KBM-7 (cell line): ENCODE measurements at places on chromosomes 4 and X.
A peak's percentile ranks its signal among the peaks of the same experiment; 100 is the strongest.

- peak; percentile 51 for DNase-seq
These were observed 165.9 kb upstream of the HHIP start for GRCh38 chr4:144480068-144480467.

DNA sequence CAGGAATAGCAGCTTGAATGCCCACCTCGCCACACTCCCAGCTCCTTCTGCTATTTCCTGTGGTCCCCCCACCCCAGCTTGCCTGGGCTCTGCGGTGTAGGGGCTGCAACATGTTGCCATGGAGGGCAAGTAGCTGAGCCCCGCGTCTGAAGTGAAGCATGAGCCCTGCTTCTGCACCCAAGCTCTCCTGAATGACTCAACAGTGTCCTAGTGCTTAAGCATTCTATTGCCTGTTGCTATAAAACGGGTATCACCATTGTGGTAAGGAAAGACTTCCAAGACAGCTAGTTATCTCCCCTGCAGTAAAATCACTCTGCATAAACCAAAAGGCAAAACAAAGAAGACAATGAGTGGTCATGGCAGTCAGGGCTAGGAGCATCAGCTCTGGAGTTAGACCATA is 31.4 kb upstream of the SPATA4 start:
- DNase-seq, result no peak

DNA sequence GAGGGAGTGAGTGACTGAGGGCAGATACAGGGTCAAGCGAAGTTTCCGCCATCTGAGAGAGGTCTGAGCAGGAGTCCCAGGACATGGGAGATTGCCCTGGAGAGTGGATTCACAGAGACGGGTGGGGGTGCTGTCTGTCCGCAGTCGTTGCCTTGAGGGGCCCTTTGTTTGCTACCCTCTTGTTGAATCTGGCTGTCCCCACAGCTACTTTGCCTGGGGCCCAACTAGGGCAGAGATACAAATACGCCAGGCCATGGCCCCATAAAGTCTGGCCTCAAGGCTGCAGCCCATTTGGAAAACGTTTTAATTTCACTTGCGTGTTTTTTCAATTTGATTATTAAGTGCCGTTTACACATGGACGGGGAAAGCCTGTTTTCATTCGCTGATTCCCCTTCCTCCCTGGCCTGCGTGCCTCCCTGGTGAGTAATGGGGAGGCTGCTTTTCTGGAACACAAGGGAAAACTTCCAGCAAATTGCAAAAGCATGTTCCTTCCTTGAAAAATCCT is 134.4 kb downstream of the SMIM20 start:
- DNase-seq, result no peak

GRCh38 chrX:734362-734761 is 103.8 kb downstream of the SHOX start:
- no peak for DNase-seq

- no peak for DNase-seq
These were observed 297.7 kb upstream of the DIAPH2 start for GRCh38 chrX:96386981-96387380.

- no peak for DNase-seq
These were observed 77.8 kb upstream of the HELT start for GRCh38 chr4:184940500-184940899.

DNA sequence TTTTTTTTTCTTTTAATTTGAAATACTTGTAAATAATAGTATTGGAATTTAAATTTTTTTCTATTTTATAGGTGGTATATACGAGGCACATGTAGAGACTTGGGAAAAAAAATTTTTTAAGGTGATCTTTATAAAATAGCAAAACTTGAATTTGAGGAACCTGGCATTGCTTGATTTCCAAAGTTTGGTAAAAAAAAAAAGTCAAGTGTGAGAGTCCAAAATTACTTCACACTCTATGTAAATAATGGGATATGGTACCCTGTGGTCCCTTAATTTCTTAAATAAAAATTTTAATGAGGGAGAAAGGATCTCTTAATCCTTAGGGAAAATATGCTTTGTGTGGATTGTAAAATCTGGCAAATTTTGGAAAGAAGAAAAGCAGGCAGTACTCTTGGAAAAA is 19.0 kb downstream of the SPRY1 start:
- DNase-seq, result no peak

- DNase-seq, result no peak
These were observed 158.1 kb downstream of the FHIP1A start for GRCh38 chr4:151567056-151567455.

- no peak for DNase-seq
These were observed 507.0 kb downstream of the PPARGC1A start for GRCh38 chr4:23382879-23383278.

DNA sequence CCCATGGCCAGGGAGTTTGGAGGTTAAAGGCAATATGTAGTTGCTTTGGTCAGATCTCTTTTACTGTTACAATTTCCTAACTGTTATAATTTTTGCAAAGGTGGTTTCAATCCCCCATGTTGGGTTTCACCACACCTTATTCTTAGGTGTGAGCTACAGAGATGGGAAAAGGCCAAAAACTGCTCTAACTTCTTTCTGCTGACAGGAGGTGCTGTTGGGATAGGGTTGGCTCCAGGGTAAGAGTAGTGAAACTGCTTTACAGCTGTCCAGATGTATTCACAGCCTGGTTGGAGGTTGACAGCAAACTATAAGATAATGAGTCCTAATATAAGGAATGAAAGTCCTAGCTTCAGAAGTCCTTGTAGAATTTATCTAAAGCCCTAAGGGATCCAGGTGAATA is 181.3 kb upstream of the TEX13D start:
- DNase-seq, result no peak

GRCh38 chrX:386768-387575 is at the start of gene PPP2R3B:
Gene PPP2R3B, minus strand, starts transcription at chrX:386907. Its CDS starts 216 bp downstream, at chrX:386691.
- peak; percentile 100 for DNase-seq

- no peak for DNase-seq
These were observed 9.2 kb downstream of the PIR start for GRCh38 chrX:15483891-15484290.

DNA sequence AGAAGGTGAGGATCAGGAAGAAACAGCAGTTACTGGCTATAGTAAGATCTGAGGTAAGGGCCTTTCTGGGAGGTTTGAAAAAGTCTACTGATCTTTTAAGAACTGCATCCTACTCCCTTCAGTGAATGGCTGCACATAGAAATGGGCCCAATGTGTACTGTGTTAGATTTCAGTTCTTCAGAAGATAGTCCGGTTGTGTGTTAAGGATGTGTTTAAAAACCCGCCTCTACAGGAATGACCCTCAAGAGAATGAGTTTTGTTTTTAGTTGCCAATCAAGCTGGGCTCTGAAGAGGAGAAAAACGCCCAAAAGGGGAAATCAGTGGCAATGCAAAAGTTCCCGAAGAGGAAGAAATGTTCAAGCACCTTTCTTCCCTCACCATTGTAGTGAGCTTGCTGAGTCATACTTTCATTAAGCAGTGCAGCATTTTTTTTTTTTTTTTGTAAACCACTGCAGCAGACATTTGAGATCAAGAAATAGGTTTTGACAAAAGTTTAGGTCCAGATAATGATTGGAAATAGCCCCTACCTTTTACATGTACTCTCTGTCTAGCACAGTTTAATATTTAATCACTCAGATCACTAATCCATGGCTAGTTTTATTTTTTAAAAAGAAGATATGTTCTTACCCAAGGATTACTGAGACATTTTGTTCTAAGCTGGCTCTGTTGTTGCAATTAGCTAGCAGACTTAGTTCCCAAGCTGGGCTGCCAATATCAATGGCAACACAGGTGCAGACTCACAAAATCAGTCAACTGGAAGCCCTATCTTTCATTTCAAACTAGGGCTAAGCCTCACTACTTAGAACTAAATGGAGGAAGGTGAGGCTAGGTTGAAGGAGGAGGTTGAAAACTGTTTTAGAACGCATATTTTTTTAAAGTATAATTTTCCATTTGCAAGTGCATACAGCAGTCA is 7.0 kb upstream of the TRPC5OS start:
- peak; percentile 19 for DNase-seq

- no peak for DNase-seq
These were observed 288.2 kb upstream of the UGT8 start for GRCh38 chr4:114310296-114310925.

- no peak for DNase-seq
These were observed 1020.5 kb upstream of the AGA start for GRCh38 chr4:178462710-178463109.

DNA sequence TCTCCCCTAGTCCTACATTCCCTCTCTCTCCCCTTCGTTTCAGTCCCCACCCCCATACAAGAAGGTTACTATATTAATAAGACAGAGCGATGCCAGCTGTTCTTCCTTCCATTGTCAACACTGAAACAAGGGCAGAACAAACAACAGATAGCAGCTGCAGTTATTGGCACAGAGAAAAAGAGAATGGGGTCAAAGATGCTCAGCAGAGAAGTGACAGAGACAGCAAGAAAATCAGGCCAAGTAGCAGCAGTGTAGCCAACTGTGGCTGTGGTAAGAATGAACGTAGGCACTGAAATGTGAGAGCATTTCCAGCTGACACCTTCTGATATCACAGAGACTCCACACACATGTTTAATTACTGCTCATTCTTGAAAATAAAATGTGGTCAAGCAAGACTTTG is 641.8 kb downstream of the FSTL5 start:
- DNase-seq, result peak; percentile 8

DNA sequence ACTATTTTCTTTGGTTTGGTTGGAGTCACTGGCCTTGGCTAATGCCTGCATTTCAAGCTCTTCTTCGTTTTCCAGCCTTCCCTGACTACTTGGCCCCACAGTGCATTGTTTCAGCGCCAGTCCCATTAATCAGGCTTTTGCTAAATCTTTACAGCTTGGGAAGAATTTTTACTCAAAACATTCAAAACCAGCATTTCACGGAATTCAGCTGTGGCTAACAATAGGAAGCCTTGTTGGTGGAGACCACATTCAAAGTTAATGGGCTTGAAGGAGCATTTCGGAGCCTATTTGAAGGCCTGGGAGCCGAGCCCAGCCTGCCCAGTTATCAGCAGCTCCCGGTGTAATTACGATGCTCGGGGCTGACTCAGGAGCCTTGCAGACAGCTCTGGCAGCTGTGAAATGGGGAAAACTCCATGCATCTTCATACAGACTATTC is 30.8 kb upstream of the VCX2 start:
- DNase-seq, result no peak

GRCh38 chrX:26309262-26309661 is 93.3 kb downstream of the MAGEB5 start:
- no peak for DNase-seq

DNA sequence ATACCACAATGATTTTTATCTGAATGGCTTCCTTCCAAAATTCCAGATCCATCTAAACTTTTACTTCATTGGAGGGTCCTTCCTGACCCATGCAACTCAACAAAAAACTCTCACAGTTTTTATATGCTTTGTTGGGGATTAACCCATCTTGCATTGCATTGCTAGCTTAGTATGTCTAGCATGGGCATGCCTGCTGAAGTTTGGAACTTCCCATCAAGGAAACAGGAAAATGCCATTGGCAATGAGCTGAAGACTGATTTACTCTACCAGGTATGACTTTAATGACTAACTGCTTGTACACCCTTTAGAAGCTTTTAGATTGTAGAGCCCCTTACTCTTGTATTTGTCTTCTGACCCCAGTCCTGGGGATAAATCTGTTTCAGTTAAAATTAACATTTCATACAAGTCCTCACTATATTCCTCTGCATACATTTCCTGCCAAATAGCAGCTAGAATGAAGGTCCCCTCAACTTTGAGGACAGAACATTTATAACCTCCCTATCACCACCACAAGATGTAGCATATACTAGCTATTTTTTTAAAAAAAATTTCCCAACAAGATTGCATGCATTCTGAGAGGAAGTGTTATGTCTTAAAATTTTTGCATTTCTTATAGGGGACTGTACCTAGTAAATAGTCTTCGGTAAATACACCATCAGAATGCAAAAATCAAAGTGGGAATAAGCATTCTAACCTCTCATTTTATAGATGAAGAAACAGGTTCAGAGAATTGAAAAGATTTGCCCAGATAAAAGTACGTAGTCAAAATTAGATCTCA is 52.5 kb upstream of the ATXN3L start:
- no peak for DNase-seq

- DNase-seq, result no peak
These were observed 251.7 kb upstream of the ANKRD50 start for GRCh38 chr4:124964251-124964650.

DNA sequence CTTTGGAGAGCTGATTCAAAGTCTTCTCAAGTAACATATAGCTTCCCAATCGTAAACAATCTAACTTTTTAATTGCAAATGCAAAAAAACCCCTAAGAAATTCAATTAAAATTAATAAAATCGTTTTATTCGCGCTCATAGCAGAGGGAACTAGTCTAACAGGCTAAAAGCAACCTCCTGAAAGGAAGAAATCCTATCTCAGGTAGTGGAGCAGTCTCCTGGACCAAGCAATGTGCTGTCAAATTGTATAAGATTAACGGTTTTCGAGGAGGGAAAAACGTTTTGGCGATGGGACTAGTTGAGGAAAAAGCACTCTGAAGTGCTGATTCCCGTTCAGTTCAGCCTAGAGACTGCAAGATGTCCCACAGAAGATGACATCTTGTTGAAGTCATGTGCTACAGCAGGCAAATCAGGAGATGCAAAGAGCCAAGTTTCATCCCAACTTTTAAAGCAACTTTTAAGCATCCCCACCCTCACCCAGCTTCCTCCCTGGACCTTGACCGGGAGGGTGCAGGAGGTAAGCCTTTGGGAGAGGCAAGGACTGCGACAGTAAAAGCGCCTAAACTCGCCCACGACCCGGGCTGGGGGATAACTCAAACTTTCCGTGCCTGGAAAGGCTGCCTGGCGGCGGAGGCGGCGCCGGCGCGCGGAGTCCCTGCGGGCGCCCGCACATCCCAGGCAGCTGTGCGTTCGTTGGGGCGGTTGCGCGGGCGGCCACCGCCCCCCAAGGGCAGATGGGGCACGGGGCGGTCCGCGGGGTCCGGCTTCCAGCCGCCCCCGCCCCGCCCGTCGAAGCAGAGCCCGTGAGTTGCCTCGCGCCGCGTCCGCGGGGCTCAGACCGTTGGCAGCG is 784 bp downstream of the MAP7D3 start:
- DNase-seq, result peak; percentile 32

- DNase-seq, result no peak
These were observed 14.6 kb downstream of the ADGRL3 start for GRCh38 chr4:61214680-61215079.

DNA sequence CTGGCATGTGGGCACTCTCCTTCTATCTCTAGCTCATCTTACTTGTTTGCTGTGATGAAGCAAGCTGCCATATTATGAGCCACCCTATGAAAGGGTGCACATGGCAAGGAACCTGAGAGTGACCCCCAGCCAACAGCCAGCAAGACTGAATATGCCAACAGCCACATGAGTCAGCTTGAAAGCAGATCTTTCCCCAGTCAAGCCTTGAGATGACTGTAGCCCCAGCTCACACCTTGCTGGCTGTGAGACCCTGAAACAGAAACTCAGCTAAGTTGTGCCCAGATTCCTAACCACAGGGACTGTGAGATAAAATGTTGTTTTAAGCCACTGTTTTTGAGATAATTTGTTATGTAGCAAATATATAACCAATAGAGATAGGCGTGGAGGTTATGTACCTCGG is 36.2 kb downstream of the KDM5C start:
- no peak for DNase-seq

DNA sequence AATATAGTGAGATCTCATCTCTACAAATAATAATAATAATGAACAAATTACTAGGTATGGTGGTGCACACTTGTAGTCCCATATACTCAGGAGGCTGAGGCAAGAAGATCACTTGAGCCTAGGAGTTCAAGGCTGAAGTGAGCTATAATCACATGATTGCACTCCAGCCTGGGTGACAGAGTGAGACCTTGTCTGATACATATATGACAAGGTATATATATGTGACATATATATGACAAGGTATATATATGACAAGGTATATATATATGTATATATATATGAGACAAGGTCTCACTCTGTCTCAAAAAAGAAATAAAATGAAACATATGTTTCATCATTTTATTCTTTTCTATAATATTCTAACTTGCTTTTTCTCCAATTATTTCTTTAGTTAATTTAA is 278.1 kb upstream of the TET2 start:
- no peak for DNase-seq
